ENCODE measurements at places on chromosomes 5 and 9. TPM values are rescaled to one million over a fixed set of nuclear protein-coding genes. Genes with fewer than 3 reads are reported as not detected.

The OBP2A gene
- not detected for total RNA-seq

The SPATA31E1 gene
- total RNA-seq, result not detected

The PALM2AKAP2 gene
- 8.3 TPM for total RNA-seq

DNA sequence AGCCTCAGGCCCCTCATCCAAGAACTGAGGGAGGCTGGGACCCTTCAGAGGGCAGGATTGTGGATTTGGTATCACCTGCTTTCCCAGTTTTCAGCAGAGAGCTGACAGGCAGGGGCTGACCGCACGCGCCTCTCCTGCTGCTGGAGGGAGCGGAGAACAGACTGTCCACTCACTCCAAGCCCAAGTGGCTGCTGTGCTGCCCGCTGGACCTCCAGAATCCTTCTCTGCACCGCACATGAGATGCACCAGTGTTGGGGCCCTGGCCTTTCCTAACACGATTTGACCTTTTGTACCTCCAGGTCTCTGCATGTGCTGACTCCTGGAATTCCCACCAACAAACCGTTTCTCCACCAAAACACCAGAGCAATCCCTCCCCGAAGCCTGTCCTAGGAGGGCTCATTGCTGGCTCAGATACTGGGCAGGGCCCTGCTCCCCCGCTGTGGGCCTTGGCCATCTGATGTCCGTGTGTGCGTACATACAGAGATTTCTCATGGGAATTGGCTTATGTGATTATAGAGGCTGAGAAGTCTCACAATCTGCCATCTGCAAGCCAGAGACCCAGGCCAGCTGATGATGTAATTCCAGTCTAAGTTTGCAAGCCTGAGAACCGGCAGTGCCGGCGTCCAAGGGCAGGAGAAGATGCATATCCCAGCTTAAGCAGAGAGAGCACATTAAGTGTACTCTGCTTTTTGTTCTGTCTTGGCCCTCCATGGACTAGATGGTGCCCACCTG, 141.7 kb downstream of the GADD45G start:
- no peak overlapping the region for H3K27ac ChIP-seq
- DNase-seq, result no peak
- H3K4me1 ChIP-seq, result no peaks in the 10 kb centered on the region
- H3K4me3 ChIP-seq, result no peak overlapping the region
- H3K36me3 ChIP-seq, result no peaks in the 10 kb centered on the region

GRCh38 chr9:83433846-83434245, 104.4 kb downstream of the FRMD3 start:
- H3K27me3 ChIP-seq, result no peaks in the 10 kb centered on the region
- H3K4me3 ChIP-seq, result no peak overlapping the region
- no peak overlapping the region for H3K27ac ChIP-seq
- DNase-seq, result no peak

DNA sequence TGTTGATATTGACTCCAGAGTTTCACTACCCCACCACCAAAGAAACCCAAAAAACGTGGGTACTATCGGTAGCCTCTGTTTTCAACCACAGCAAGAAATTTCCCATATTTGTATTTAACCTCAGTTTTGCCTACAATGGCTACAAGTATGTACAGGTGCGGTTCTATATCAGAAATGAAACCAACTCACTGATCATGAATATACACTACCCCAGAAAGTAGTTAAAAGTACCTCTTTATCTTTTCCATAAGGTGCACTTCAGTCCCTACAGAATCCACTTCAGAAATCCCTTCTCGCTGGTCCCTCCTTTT, 140.6 kb upstream of the SLC12A2 start:
- H3K4me1 ChIP-seq, result peaks cover 16% of the 10 kb centered on the region
- no peaks in the 10 kb centered on the region for H3K36me3 ChIP-seq
- DNase-seq, result no peak
- peaks cover 6% of the 10 kb centered on the region for H3K27me3 ChIP-seq
- no peak overlapping the region for H3K4me3 ChIP-seq
- no peak overlapping the region for H3K27ac ChIP-seq

- no peaks in the 10 kb centered on the region for H3K27me3 ChIP-seq
- DNase-seq, result no peak
- H3K4me1 ChIP-seq, result peaks cover 71% of the 10 kb centered on the region
- H3K4me3 ChIP-seq, result no peak overlapping the region
- H3K27ac ChIP-seq, result peak overlapping the region; percentile 64
- no peaks in the 10 kb centered on the region for H3K36me3 ChIP-seq
Observed at GRCh38 chr5:147483961-147484707, 25.7 kb downstream of the DPYSL3 start.

DNA sequence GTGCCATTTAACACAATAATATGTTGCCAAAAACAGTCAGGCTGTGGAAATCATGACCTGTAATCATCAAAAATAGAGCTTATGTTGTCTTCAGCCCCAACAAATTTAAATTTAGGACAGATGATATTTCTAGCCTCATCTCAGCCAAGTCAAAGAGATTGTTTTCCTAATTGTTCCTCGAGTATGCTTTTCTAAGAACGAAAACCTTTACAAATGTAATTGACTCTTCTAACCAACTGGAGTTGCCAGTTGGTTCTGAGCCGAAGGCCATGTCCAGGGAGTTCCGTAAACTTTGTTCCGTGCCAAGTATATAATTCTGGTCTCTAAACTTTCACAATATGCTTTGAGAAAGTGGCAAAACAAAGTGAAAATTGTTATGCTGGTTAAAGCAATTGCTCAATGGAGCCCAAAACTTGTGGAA, 160.8 kb downstream of the CEMIP2 start:
- no peak overlapping the region for H3K4me3 ChIP-seq
- peaks cover 7% of the 10 kb centered on the region for H3K36me3 ChIP-seq
- no peak for DNase-seq
- no peaks in the 10 kb centered on the region for H3K27me3 ChIP-seq
- peaks cover 2% of the 10 kb centered on the region for H3K4me1 ChIP-seq

DNA sequence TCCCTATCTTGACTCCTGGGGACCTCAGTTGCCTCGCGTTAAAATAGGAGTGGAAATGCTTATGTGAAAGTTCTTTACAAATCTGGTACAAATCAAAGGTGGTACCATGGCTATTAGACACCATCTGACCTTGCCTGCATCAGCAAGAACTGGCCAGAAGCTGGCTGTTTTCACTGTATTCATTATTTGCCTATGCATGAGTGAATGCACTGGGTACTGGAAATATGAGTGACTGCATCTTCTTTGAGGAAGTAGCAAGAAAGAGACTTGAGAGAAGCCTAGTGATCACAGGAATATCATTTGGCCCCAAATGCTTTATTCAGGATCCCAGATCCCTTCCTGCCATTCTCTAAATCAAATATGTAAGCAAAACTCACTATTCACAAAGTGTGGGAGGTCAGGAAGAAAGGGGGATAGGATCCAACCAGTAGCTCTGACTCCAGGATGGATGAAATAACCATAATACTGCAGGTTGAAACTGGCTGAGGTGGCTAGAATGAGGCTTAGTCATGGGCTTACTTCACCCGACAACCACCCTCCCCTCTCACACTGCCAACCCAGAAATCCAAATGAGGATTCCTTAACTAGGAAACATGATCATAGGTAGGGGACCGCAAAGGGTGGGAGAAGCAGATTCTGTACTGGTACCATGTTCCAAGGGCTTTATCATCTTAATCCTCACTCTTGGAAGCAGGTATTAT, 56.7 kb downstream of the FAM114A2 start:
- H3K36me3 ChIP-seq, result no peaks in the 10 kb centered on the region

All from GM23338 (cell line).